ENCODE measurements at places on chromosomes 1 and 21. TPM values are rescaled to one million over a fixed set of nuclear protein-coding genes. Genes with fewer than 3 reads are reported as not detected.

The ATAD3B gene
- total RNA-seq, result 3.2 TPM

The CFHR4 gene
- total RNA-seq, result not detected

The IL22RA1 gene
- 5.0 TPM for total RNA-seq

The RYR2 gene
- total RNA-seq, result 0.07 TPM

The C8B gene
- total RNA-seq, result not detected

The CR1L gene
- not detected for total RNA-seq

The PDC gene
- not detected for total RNA-seq

The ARHGEF16 gene
- total RNA-seq, result 4.7 TPM

The SYTL1 gene
- total RNA-seq, result 0.53 TPM

The AADACL3 gene
- total RNA-seq, result not detected

The SPEN gene
- 40.3 TPM for total RNA-seq

The SLC26A9 gene
- total RNA-seq, result 0.06 TPM

The SLC45A1 gene
- total RNA-seq, result 3.0 TPM

The BCAN gene
- total RNA-seq, result 0.06 TPM

The KCNE2 gene
- total RNA-seq, result not detected

The TRAF3IP3 gene
- not detected for total RNA-seq

The JTB gene
- total RNA-seq, result 170 TPM

The XCL1 gene
- not detected for total RNA-seq

The MINDY1 gene
- total RNA-seq, result 2.7 TPM

The SPATA1 gene
- total RNA-seq, result 0.43 TPM

The TRIM67 gene
- 0.10 TPM for total RNA-seq

The TEDDM1 gene
- not detected for total RNA-seq

The WNT3A gene
- total RNA-seq, result not detected

The MPZ gene
- 0.35 TPM for total RNA-seq

The PRPF38B gene
- total RNA-seq, result 15.4 TPM

The TMEM240 gene
- total RNA-seq, result 0.52 TPM

The C1orf226 gene
- total RNA-seq, result 0.96 TPM

The AGTRAP gene
- total RNA-seq, result 82.6 TPM

The RGS13 gene
- not detected for total RNA-seq

The ACTL8 gene
- 1.6 TPM for total RNA-seq

The RIPPLY3 gene
- 0.64 TPM for total RNA-seq

The GBP3 gene
- total RNA-seq, result 1.5 TPM

The ACBD6 gene
- 57.7 TPM for total RNA-seq

The C1orf53 gene
- 7.8 TPM for total RNA-seq

The KRTAP10-4 gene
- total RNA-seq, result not detected

The CLEC20A gene
- not detected for total RNA-seq

The CIART gene
- 0.22 TPM for total RNA-seq

The CYP4A11 gene
- not detected for total RNA-seq

The RIMS3 gene
- total RNA-seq, result 0.46 TPM

The SF3B4 gene
- total RNA-seq, result 136 TPM

The APOBEC4 gene
- total RNA-seq, result not detected
